Stimulated activated CD8-positive, alpha-beta memory T cell treated with anti-CD3 and anti-CD28 coated beads, Interleukin-7, amount 100 ng/mL, for 1 hour (primary cell): ENCODE measurements at places on chromosomes 16 and 17.

- peak; percentile 67 for DNase-seq
These were observed at the start of gene MAP2K6 for GRCh38 chr17:69414408-69415274. MAP2K6 (plus strand) TSS chr17:69414697; CDS start chr17:69414985, 288 bp downstream.

GRCh38 chr16:24626256-24626655, 86.9 kb downstream of the RBBP6 start:
- DNase-seq, result no peak

DNA sequence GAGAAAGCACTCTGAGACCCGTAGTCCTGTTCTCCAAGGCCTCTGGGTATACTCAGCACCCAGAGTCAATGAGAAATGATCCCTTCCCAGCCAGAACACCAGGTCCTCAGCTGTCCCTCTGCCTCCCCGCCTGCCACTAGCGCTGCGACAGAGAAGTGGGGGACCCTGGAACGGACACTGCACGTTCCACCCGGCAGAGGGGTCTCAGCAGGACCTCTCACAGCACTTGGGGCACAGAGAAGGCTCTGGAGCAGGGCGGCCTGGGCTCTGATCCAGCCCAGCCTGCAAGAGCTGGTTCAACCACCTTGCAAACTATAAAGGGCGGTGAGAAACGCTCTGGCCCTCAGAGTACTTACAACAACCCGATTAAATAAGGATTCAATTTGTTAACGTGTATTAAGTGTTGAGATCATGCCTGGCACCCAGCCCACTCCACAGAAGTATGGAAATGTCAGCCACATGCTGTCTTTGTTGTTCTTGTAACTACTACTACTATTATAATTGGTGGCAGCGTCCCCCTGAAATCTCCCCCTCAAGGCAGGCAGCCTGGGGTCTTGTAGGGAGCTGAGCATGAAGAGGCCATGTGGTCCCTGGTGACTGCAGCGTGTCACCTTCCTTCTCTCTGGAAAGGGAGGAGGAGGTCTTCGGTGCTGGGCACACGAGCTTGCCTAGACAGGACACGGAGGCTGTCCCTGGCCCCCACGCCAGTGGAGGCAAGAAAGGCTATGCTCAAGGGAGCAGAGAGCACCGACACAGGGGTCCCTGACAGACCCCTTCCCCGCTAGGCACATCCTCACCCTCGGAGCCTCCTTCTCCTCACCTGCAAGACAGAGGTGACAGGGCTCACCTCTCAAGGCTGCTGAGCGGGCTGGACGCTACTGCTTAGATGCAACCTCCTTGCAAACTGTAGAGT, 2.4 kb downstream of the OSGIN1 start:
- no peak for DNase-seq

- DNase-seq, result no peak
These were observed 185.6 kb upstream of the CIBAR2 start for GRCh38 chr16:85297881-85298280.

DNA sequence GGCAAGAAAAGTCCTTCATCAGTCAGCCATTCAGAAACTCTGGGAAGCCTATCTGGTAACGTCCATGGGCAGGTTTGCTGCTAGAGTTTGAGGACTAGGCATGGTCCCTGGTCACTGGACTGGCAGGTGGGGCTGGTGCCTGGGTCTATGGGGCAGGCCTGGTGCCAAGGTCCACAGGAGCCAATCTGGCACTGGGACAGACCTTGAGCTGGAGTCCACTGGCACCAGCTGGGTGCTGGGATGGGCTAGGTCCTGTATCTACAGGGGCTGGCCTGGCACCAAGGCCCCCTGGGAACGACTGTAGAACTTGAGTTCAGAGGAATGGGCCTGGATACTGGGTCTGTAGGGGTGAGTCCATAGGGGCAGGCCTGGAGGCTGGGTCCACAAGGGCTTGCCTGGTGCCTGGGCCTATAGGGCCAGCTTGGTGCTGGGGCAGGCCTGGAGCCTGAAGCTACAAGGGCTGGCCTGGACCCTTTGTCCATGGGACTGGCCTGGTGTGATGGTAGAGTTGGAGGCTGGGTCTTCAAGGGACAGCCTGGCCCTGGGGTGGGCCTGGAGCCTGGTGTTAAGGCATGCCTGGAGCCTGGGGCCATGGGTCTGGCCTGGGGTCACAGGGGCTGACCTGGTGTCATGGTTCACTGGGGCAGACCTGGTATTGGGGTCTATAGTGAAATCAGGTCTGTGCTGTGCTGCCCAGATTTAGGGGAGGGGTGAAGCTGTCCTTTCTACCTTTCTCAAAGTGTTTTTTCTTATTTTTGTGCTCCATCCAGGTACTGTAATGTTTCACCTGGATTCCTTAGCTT, 30.5 kb upstream of the NKD1 start:
- no peak for DNase-seq

DNA sequence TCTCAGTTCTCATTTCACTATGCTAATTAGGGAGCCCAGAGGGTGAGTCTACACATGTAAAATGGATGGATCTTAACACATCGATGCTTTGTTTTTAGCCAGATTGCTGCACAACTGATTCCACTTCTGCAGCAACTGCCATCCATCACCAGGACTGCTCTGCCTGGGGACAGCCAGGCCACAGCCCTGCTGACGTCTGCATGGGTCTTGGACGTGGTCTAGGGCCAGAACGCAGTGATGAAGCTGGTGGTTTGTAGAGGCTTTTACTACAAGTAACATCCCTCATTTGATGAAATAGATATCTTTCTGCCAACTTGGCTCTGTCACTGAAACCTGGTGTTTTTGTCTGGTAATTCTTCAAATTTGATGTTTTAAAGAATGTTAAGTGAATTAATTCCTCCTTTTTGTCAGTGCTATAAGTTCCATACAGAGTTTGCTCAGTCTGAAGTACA, 50.6 kb downstream of the MARCHF10 start:
- no peak for DNase-seq

DNA sequence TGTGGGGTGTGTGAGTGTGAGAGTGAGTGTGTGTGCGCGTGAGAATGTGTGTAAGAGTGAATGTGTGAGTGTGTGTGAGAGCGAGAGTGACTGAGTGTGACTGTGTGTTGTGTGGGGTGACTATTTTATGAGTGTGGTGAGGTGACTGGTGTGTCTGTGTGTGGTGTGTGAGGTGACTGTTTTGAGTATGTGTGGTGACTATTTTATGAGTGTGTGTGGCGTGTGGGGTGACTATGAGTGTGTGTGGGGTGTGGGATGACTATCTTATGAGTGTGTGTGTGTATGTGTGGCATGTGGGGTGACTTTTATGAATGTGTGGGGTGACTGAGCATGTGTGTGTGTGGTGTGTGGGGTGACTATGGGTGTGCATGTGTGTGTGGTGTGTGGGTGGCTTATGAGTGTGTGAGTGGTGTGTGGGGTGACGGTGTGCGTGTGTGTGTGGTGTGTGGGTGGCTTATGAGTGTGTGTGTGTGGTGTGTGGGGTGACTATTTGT, 152.9 kb upstream of the PLCG2 start:
- no peak for DNase-seq

GRCh38 chr16:73051226-73051625, 3.3 kb upstream of the ZFHX3 start:
- no peak for DNase-seq

GRCh38 chr16:81798311-81799137, 19.4 kb downstream of the PLCG2 start:
- DNase-seq, result no peak

- DNase-seq, result no peak
These were observed 108.5 kb downstream of the RAB11FIP4 start for GRCh38 chr17:31499771-31500554.

- DNase-seq, result no peak
These were observed 180.2 kb upstream of the N4BP1 start for GRCh38 chr16:48790151-48790550.

DNA sequence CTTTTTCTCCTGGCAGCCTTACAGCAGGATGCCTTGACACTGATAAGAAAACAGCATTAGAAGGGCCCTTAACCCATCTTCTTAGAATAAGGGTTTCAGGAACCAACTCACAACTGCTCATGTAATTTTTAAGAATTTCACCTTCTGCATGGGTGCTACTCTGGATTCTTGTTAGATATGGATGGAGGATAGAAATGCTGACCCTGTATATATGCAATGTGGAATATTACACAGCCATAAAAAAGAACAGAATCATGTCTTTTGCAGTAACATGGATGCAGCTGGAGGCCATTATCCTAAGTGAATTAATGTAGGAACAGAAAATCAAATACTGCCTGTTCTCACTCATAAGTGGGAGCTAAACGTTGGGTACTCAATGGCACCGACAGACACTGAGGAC, 423.5 kb downstream of the CA10 start:
- no peak for DNase-seq

DNA sequence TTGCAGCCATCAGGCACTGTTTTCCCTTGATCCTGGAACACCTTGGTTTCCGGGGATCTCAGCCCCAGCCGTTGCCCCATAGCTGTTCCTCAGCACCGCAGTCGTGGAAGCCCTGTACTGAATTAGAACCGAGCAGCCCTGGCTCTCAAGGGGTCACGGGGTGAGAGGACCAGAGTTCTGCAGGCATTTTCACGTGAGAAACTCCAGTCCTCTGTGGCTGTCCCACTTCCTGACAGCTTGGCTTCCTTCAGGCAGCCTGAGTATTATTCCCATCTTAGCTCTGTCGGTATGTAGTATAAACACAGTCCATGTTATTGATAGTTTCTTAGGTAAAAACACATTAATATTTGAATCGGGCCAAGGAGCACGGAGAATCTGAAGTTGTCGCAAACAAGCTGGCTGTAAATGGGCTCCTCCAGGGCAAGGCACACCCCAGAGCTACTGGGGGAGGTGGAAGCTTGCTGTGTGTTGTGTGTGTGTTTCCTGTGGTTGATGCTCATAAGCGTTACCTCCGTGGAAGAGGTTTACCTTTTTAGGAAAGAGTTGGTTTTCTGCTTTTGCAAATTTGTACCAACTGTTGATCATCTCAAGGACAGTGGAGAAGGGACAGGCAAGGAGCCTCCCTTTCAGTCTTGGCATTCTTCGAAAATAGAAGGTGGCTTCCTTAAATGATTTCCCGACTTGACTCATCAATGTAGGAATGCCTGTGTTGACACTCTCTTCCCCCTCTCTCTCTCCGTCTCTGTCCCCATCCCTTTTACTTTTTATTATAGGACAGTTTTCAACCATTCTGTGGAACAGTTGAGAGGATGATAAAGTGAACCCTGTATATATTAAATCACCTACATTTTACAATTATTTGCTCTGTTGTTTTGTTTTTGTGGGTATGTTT, 208.9 kb upstream of the CHMP6 start:
- DNase-seq, result no peak

DNA sequence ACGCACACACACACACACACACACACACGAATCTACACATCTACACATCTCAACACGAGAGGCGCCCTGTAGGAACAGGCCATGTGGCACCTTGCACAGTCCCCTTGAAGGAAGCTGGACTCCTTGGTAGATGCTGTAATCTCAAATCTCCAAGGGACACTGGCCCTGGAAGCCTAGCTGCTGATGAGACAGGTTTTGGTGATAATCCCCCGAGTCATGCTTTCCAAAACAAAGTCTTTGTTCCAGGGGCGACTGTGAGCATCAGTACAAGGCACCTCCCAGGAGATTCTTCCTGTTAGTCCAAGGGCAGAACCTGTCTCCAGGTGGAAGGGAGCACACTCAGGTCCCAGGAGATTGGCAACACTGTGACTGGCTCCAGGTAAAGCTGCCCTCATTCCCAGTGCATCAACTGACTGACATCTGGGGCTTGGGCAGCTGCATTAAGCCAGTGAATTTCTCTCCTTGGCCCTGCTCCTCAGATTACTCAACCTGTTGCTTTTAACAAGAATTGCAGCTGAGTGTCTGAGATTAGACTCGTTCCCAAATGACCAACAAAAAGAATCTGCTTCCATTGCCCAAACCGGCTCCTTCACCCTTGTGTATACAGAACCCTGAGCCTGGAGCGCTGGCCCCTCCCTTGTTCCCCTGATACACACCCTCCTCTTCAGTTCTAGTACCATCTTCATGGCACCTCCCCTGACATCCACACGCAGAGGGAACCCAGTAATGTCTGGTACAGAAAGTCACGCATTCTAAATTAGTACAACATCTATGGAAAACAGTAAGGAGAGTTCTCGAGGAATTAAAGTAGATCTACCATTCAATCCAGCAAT, 13.9 kb upstream of the TNRC6C start:
- no peak for DNase-seq

DNA sequence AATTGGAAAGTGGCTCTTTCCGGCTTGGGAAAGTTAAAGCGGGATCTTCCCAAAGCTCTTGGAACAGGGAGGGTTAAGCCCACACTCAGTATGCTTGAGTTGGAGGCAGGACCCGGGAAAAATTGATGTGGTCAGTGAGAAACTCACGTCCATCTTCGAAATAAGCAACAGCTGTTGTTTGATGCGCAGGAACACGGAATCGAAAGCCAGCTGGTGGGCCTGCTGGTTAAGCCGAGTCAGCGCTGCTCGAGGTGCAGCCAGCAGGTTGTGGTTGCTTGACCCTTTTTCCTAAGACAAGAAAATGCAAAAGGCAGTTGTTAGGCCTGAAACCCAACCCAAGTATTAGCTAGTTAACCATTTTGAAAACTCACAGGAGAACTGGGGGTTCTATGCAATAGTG, 49.4 kb downstream of the COG7 start:
- no peak for DNase-seq

GRCh38 chr16:87845213-87845612, 24.1 kb downstream of the SLC7A5 start:
- DNase-seq, result no peak

GRCh38 chr17:21677911-21678310, 14.4 kb upstream of the KCNJ18 start:
- DNase-seq, result no peak

DNA sequence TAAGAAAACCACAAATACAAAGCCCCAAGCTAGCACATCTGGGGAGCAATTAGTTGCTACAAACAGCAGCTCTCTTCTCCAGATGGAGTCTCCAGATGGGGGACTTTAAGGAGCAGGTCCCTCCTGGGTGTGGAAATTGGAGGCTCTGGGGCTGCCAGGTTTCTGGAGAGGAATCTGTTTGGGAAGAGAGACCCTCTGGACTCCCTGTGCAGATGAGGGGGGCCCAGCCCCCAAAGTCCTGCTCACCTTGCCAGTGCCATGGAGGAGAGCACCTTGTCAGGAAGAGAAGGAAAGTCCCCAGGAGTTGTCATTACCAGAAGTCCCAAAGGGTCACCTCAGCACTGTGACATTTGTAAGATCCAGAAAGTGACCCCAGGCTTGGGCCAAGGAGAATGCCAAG, 14.8 kb downstream of the TEKT5 start:
- no peak for DNase-seq

DNA sequence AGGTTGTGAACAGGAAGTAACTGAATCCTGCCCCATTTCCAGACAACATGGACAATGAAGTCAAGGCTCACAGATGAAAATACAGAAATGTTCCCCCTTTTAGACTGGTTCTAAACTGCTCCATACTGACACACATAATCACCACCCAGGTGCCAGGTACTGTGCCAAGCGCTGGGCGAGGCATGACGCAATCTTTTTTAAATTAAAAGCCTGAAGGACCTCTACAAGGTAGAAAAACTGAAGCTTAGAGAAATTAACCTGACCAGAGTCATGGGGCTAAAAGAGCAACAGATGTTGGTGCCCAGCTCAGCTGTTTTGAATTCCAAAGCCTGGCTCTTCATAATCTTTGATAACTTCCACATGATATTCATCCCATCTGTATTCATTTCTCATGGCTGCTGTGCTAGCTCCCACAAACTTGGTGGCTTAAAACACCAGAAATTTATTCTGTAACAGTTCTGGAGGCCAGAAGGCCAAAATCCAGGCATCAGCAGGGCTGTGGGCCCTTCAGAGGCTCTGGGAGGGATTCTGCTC, 4.9 kb upstream of the RAB11FIP4 start:
- no peak for DNase-seq

GRCh38 chr17:43431714-43432523, 33.1 kb downstream of the ARL4D start:
- DNase-seq, result no peak

GRCh38 chr16:48231727-48232492, 12.2 kb upstream of the LONP2 start:
- no peak for DNase-seq

GRCh38 chr17:80604670-80605010, 60.0 kb downstream of the RPTOR start:
- no peak for DNase-seq
